ENCODE measurements at places on chromosomes 3 and 15. TPM values are rescaled to one million over a fixed set of nuclear protein-coding genes. Genes with fewer than 3 reads are reported as not detected.
A peak's percentile ranks its signal among the peaks of the same experiment; 100 is the strongest.

- H3K4me1 ChIP-seq, result no peaks in the 10 kb centered on the region
- H3K27ac ChIP-seq, result no peak overlapping the region
- H3K36me3 ChIP-seq, result peaks cover 22% of the 10 kb centered on the region
- no peak for DNase-seq
Observed at GRCh38 chr3:129033151-129033550, 27.4 kb upstream of the GP9 start.

- no peaks in the 10 kb centered on the region for H3K27me3 ChIP-seq
- H3K4me3 ChIP-seq, result no peak overlapping the region
- H3K36me3 ChIP-seq, result no peaks in the 10 kb centered on the region
Observed at GRCh38 chr3:65971293-65972252, 67.1 kb downstream of the MAGI1 start.

Gene GP9
- total RNA-seq, result not detected

DNA sequence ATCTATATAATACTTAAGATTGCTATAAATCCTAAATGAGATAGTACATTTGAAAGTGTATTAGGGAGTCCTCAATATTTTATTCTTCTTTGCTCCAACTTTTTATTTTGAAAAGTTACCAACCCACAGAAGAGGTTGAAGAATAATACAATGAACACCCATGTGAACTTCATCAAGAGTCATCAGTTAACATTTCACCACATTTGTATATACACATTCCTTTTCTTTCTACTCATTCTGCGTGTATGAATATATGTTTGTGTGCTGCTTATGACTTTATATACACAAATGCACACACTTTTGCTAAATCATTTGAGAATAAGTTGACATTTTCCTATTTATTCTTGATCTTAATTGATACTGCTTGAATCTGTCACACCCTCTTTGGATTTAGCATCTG is 193.3 kb upstream of the CGNL1 start:
- H3K4me1 ChIP-seq, result peaks cover 18% of the 10 kb centered on the region
- H3K36me3 ChIP-seq, result no peaks in the 10 kb centered on the region
- H3K4me3 ChIP-seq, result no peak overlapping the region
- H3K27ac ChIP-seq, result no peak overlapping the region
- H3K27me3 ChIP-seq, result no peaks in the 10 kb centered on the region
- DNase-seq, result no peak

DNA sequence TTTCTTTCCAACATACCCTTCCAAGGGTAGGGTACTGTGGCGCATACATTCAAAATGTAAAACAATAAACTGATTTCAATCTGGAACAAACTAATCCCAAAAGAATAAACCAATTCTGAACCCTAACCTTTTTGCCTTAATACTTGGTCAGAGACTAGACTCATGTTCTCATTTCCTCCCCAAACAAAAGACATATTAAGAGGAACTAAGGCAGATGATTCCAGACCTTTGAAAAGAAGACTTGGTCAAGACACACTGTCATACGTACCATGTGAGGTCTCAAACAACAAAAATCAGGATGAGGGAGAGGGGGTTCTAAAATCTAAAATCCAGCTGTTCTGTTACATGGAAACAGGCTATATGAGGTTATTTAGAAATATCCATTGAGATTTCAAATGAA is 102.1 kb downstream of the RFTN1 start:
- H3K27ac ChIP-seq, result no peak overlapping the region
- no peak for DNase-seq
- H3K4me1 ChIP-seq, result peaks cover 23% of the 10 kb centered on the region

Gene HDDC3
- 6.7 TPM for total RNA-seq

GRCh38 chr3:87498358-87499080 is 222.1 kb upstream of the POU1F1 start:
- H3K36me3 ChIP-seq, result no peaks in the 10 kb centered on the region
- no peak overlapping the region for H3K27ac ChIP-seq
- no peaks in the 10 kb centered on the region for H3K4me1 ChIP-seq
- no peak for DNase-seq
- H3K27me3 ChIP-seq, result no peaks in the 10 kb centered on the region

- H3K4me1 ChIP-seq, result no peaks in the 10 kb centered on the region
- no peak overlapping the region for H3K4me3 ChIP-seq
- H3K27ac ChIP-seq, result no peak overlapping the region
- DNase-seq, result no peak
Observed at GRCh38 chr15:42348083-42348482, 11.2 kb upstream of the CAPN3 start.

GRCh38 chr3:117102426-117102825 is 392.8 kb downstream of the TUSC7 start:
- H3K36me3 ChIP-seq, result no peaks in the 10 kb centered on the region
- no peak overlapping the region for H3K27ac ChIP-seq
- H3K27me3 ChIP-seq, result no peaks in the 10 kb centered on the region
- H3K4me1 ChIP-seq, result no peaks in the 10 kb centered on the region

- no peak overlapping the region for H3K27ac ChIP-seq
- no peak overlapping the region for H3K4me3 ChIP-seq
- peaks cover 20% of the 10 kb centered on the region for H3K4me1 ChIP-seq
- no peaks in the 10 kb centered on the region for H3K27me3 ChIP-seq
- H3K36me3 ChIP-seq, result no peaks in the 10 kb centered on the region
Observed at GRCh38 chr15:67968966-67969365, 85.1 kb upstream of the PIAS1 start.

GRCh38 chr3:131353986-131354385 is 27.6 kb upstream of the NUDT16 start:
- no peaks in the 10 kb centered on the region for H3K27me3 ChIP-seq
- H3K27ac ChIP-seq, result no peak overlapping the region
- no peak for DNase-seq
- no peaks in the 10 kb centered on the region for H3K36me3 ChIP-seq

Gene TLR9
- 0.17 TPM for total RNA-seq

Gene NUP210
- total RNA-seq, result 3.6 TPM

Gene GABRB3
- 7.9 TPM for total RNA-seq

DNA sequence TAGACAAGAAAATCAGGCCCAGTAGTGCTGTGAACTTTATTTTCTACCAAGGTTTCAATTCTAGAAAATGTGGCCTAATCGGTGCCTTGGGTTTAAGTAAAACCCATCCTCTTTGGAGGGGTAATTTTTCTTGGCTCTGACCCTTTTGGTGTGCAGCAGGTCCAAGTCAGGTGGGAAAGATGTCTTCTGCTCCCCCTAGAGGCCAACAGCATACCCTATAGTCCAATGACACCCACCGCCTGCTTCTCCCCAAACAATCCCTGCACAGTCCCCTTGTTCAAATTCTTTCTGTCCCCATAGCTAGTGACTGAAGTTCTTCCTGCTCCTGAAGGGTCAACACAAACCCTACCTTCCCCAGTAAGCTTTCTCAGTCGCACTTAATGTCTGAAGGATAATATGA is 261.8 kb upstream of the GOLGA6L4 start:
- H3K36me3 ChIP-seq, result no peaks in the 10 kb centered on the region
- H3K27ac ChIP-seq, result no peak overlapping the region
- no peak overlapping the region for H3K4me3 ChIP-seq
- H3K4me1 ChIP-seq, result no peaks in the 10 kb centered on the region
- no peak for DNase-seq

DNA sequence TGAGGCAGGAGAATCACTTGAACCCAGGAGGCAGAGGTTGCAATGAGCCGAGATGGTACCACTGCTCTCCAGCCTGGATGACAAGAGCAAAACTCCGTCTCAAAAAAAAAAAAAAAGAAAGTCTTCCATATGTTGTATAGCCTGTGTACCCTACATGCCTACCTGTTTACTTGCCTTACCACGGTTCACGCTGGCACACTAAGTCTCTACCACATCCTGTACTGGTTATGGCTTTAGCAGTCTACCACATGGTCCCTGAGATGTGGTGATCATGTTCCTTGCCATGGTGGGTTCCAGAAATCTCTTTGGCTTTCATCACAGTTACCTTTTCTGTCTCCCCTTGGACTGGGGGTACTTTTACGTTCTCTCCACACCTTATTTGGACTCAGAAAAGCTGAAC is 63.8 kb upstream of the TBC1D5 start:
- peak; percentile 50 for DNase-seq
- H3K27me3 ChIP-seq, result no peaks in the 10 kb centered on the region
- H3K36me3 ChIP-seq, result no peaks in the 10 kb centered on the region

GRCh38 chr3:168065569-168065968 is 30.2 kb downstream of the GOLIM4 start:
- H3K4me1 ChIP-seq, result peaks cover 34% of the 10 kb centered on the region
- no peaks in the 10 kb centered on the region for H3K27me3 ChIP-seq
- no peaks in the 10 kb centered on the region for H3K36me3 ChIP-seq

Gene CYB561D2
- 5.4 TPM for total RNA-seq

Gene PAK6
- 0.33 TPM for total RNA-seq

GRCh38 chr3:14824646-14825045 is 5.9 kb downstream of the FGD5 start:
- no peaks in the 10 kb centered on the region for H3K36me3 ChIP-seq
- no peak for DNase-seq
- no peak overlapping the region for H3K4me3 ChIP-seq
- H3K27ac ChIP-seq, result no peak overlapping the region
- H3K4me1 ChIP-seq, result peaks cover 28% of the 10 kb centered on the region
- H3K27me3 ChIP-seq, result no peaks in the 10 kb centered on the region

Gene ITPKA
- total RNA-seq, result 0.98 TPM

- no peaks in the 10 kb centered on the region for H3K36me3 ChIP-seq
- H3K4me3 ChIP-seq, result no peak overlapping the region
- DNase-seq, result no peak
- H3K27ac ChIP-seq, result no peak overlapping the region
- no peaks in the 10 kb centered on the region for H3K4me1 ChIP-seq
- H3K27me3 ChIP-seq, result no peaks in the 10 kb centered on the region
Observed at GRCh38 chr3:183529717-183530116, 25.8 kb downstream of the KLHL6 start.

GRCh38 chr3:16388850-16389441 is 123.9 kb downstream of the OXNAD1 start:
- DNase-seq, result no peak
- H3K36me3 ChIP-seq, result no peaks in the 10 kb centered on the region
- H3K27ac ChIP-seq, result peak overlapping the region; percentile 63
- H3K4me1 ChIP-seq, result peaks cover 26% of the 10 kb centered on the region

- no peaks in the 10 kb centered on the region for H3K4me1 ChIP-seq
- H3K27me3 ChIP-seq, result no peaks in the 10 kb centered on the region
- no peak overlapping the region for H3K27ac ChIP-seq
- no peaks in the 10 kb centered on the region for H3K36me3 ChIP-seq
Observed at GRCh38 chr15:42106288-42106687, 11.9 kb upstream of the PLA2G4D start.

Gene MUC13
- not detected for total RNA-seq

GRCh38 chr15:32873284-32874114 is 155.7 kb downstream of the GREM1 start:
- no peak for DNase-seq
- peaks cover 6% of the 10 kb centered on the region for H3K4me1 ChIP-seq
- no peak overlapping the region for H3K4me3 ChIP-seq
- no peaks in the 10 kb centered on the region for H3K27me3 ChIP-seq
- peak overlapping the region; percentile 86 for H3K27ac ChIP-seq
- no peaks in the 10 kb centered on the region for H3K36me3 ChIP-seq

GRCh38 chr15:39177561-39177960 is 403.3 kb upstream of the THBS1 start:
- no peaks in the 10 kb centered on the region for H3K27me3 ChIP-seq
- no peak overlapping the region for H3K4me3 ChIP-seq
- no peak overlapping the region for H3K27ac ChIP-seq
- no peak for DNase-seq

DNA sequence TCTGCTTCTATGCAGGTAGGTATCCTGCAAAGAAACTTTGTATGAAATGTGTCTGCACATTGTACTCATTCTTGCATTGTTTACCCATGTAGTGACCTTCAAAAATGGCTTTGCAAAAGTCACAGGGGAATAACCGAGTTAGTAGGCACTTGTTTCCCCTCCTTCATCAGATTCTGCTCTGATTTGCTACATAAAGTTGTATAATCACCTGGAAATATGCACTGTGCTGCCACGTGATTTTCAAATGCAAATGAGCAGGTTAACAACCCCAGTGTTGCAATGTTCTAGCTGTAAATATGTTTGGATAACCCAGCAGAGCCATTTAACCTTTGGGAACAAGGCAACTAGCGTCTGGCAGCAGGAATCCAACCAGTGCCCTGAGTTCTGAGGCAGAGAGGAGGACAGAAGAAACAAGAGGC is at the start of gene KNG1:
TSS of gene KNG1 (plus strand) at position 321 of the 419 bp plus-strand sequence. CDS start 184 bp downstream, outside the sequence.
- no peak within 1 kb of the TSS for H3K27ac ChIP-seq
- no peak within 1 kb of the TSS for H3K4me3 ChIP-seq
- H3K4me1 ChIP-seq, result no peaks in the 10 kb centered on the region
- DNase-seq, result peak; percentile 78
- H3K36me3 ChIP-seq, result no peaks in the 10 kb centered on the region

Gene SLC9A9
- 15.0 TPM for total RNA-seq

GRCh38 chr3:81554388-81554787 is 207.1 kb downstream of the GBE1 start:
- DNase-seq, result no peak
- H3K36me3 ChIP-seq, result no peaks in the 10 kb centered on the region
- H3K27ac ChIP-seq, result no peak overlapping the region
- no peak overlapping the region for H3K4me3 ChIP-seq
- no peaks in the 10 kb centered on the region for H3K27me3 ChIP-seq

Gene TEX55
- total RNA-seq, result not detected

DNA sequence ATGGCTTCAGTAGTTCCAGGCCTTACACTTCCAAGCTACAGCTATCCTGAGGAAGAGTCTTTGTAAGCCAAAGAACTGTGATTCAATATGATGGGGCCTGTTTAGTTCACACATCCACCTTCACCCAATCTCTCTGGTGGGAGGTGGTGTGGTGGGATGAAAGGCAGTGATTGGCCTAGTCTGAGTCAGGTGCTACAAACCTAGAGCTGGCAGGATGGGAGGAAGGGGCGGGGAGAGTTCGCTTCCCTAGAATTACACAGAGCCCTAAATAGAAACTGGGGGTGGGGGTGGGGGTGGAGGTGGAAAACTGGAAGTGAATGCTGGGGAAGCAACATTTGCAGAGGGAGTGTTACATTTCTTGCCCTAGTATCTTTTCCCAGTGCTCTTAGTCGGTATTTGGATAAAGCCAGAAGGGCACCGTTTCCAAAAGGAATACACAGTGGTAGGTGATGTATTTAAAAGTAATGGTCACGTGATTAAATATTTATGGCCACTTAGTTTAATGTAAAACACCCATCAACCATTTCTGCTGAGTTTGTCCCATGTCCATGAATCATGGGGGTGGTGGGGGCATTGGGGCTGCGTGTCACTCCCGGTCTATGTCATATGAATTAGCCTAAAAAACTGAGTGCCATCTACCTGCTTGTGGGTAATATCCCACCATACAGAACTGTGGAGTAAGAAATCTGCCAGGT is 247.6 kb upstream of the PROK2 start:
- no peaks in the 10 kb centered on the region for H3K27me3 ChIP-seq
- no peaks in the 10 kb centered on the region for H3K36me3 ChIP-seq
- no peaks in the 10 kb centered on the region for H3K4me1 ChIP-seq
- DNase-seq, result no peak
- no peak overlapping the region for H3K4me3 ChIP-seq
- no peak overlapping the region for H3K27ac ChIP-seq

DNA sequence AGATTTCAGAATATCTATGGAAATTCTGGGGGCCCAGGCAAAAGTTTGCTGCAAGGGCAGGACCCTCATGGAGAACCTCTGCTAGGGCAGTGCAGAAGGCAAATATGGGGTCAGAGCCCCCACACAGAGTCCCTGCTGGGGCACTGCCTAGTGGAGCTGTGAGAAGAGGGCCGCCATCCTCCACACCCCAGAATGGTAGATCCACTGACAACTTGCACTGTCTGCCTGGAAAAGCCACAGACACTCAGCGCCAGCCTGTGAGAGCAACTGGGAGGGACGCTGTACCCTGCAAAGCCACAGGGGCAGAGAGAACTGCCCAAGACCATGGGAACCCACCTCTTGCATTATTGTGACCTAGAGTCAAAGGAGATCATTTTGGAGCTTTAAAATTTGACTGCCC is 13.8 kb downstream of the CCNDBP1 start:
- H3K27me3 ChIP-seq, result no peaks in the 10 kb centered on the region
- no peak overlapping the region for H3K27ac ChIP-seq
- no peak overlapping the region for H3K4me3 ChIP-seq
- no peak for DNase-seq
- peaks cover 5% of the 10 kb centered on the region for H3K4me1 ChIP-seq

Gene SUCLG2
- 60.6 TPM for total RNA-seq
